GM23248 (cell line): ENCODE measurements at places on chromosomes 1 and 21. TPM values are rescaled to one million over a fixed set of nuclear protein-coding genes. Genes with fewer than 3 reads are reported as not detected.

The KIAA1614 gene
- 8.6 and 11.7 TPM in 2 replicates for total RNA-seq

The PRDM16 gene
- total RNA-seq, result not detected in 2 replicates

The MEAF6 gene
- 116 and 117 TPM in 2 replicates for total RNA-seq

The GJB5 gene
- not detected in 2 replicates for total RNA-seq

The SMPDL3B gene
- not detected in 2 replicates for total RNA-seq

The FCGR3A gene
- not detected in 2 replicates for total RNA-seq

The KCNK1 gene
- 4.0 and 6.7 TPM in 2 replicates for total RNA-seq

The ETV3L gene
- not detected in 2 replicates for total RNA-seq

The TCHHL1 gene
- total RNA-seq, result not detected in 2 replicates

The SLC30A2 gene
- total RNA-seq, result not detected in 2 replicates

The KLHDC9 gene
- 3.7 and 5.6 TPM in 2 replicates for total RNA-seq

The GJA8 gene
- total RNA-seq, result not detected in 2 replicates

The SELL gene
- total RNA-seq, result not detected in 2 replicates

The NOS1AP gene
- not detected in 2 replicates for total RNA-seq

DNA sequence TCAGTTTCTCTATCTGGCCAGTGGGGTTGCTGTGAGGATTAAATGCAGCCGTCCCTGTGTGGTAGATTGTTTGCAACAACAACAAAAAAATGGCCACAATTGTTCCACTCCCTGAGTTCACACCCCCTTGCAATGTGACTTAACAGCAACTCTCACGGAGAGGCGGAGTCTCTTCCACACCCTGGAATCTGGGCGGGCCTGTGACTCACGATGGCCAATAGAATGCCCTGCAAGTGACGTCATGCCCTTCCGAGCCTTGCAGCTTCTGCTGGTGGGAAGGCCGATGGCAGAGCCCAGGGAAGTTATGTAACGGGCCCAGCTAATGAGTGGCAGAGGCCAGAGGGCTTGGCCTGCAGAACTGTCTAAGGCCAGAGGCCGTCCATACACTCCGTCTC, 87.9 kb downstream of the RIPK4 start:
- peaks cover 9% of the 10 kb centered on the region for H3K4me1 ChIP-seq
- no peaks in the 10 kb centered on the region for H3K36me3 ChIP-seq
- H3K4me3 ChIP-seq, result no peak overlapping the region
- DNase-seq, result peak; percentile 99
- H3K27me3 ChIP-seq, result no peaks in the 10 kb centered on the region

DNA sequence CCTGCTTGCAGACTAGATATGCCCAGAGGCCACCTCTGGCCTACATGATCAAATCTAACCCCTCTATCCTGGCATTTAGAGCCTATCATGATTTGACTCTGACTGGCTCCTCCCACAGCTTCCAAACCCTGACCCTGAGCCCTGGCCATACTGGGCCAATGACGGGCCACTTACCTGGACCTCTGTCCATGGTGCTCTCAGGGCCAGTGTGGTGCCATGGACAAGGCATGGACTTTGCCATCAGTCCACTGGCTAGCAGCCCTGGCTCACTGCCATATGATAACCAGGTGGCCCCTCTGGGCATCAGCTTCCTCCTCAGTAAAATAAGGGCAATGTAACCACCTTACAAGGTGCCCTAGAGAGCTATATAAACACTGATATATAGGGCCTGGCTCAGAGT, 713.4 kb downstream of the PTPRU start:
- no peak overlapping the region for H3K27ac ChIP-seq
- H3K36me3 ChIP-seq, result no peaks in the 10 kb centered on the region

DNA sequence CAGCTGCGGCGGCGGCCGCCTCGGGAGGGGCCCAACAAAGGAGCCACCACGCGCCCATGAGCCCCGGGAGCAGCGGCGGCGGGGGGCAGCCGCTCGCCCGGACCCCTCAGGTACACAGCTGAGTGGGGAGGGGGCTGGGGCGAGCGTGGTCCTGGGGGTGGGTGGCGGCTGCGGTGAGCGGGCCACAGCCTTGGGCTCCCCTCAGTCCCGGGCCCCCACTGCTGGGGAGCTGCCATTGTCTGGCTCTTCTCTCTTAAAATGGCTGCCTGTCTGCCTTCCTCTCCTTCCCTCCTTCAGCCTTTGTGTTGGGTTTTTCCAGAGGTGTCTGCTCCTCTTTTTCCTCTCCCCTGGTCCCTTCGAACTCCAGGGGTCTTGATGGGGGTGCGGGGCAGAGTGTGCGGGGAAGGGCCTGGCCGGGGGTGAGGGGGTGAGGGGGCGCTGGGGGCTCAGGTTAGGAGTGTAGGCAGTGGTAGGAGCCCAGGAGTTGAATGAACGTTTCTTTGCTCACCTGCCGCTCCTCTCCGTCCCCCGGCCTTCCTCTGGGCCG, 1.7 kb downstream of the ARID1A start:
- H3K4me1 ChIP-seq, result peaks cover 60% of the 10 kb centered on the region
- no peaks in the 10 kb centered on the region for H3K36me3 ChIP-seq
- H3K27me3 ChIP-seq, result no peaks in the 10 kb centered on the region
- DNase-seq, result peak; percentile 39
- H3K4me3 ChIP-seq, result peak overlapping the region; percentile 83

GRCh38 chr1:244230470-244230869, 179.4 kb downstream of the ZBTB18 start:
- no peak for DNase-seq
- H3K27me3 ChIP-seq, result no peaks in the 10 kb centered on the region
- H3K4me1 ChIP-seq, result peaks cover 18% of the 10 kb centered on the region; the same call in 1 of the 2 replicates

GRCh38 chr21:43790010-43790524, 690 bp downstream of the RRP1 start:
- peaks cover 6% of the 10 kb centered on the region; the same call in 1 of the 2 replicates for H3K36me3 ChIP-seq
- peaks cover 5% of the 10 kb centered on the region; the same call in 1 of the 2 replicates for H3K4me1 ChIP-seq
- DNase-seq, result peak; percentile 54
- no peaks in the 10 kb centered on the region for H3K27me3 ChIP-seq
- peak overlapping the region; percentile 93 for H3K4me3 ChIP-seq

DNA sequence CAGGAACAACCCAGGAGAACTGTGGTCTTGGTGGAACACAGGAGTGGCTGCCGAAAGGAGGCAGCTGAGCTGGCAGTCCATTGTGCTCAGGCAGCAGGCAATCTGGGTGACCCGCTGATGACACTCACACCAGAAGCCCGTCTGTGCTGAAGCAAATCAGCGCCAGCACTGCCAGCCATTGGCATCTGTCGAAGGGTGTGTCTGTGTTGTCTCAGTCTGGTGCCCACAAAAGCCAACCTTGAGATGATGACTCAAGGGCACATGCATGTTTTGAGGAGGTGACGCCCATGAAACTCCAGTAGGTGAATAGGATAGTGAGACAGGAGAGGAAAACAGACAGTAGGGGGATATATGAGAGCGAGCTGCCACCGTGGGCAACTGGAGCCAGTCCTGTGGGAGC, 167.3 kb downstream of the KAZN start:
- H3K36me3 ChIP-seq, result no peaks in the 10 kb centered on the region
- DNase-seq, result no peak
- no peak overlapping the region for H3K27ac ChIP-seq
- H3K4me1 ChIP-seq, result no peaks in the 10 kb centered on the region
- H3K4me3 ChIP-seq, result no peak overlapping the region
- peaks cover 15% of the 10 kb centered on the region; the same call in 1 of the 2 replicates for H3K27me3 ChIP-seq

GRCh38 chr1:152185544-152186391, 26.7 kb upstream of the RPTN start:
- peak; percentile 85 for DNase-seq
- no peak overlapping the region for H3K27ac ChIP-seq
- no peaks in the 10 kb centered on the region for H3K27me3 ChIP-seq
- no peaks in the 10 kb centered on the region for H3K36me3 ChIP-seq
- peaks cover 32% of the 10 kb centered on the region for H3K4me1 ChIP-seq

GRCh38 chr1:244394826-244395765, 56.6 kb downstream of the ADSS2 start:
- H3K4me3 ChIP-seq, result no peak overlapping the region
- H3K27ac ChIP-seq, result no peak overlapping the region
- H3K4me1 ChIP-seq, result no peaks in the 10 kb centered on the region
- H3K36me3 ChIP-seq, result no peaks in the 10 kb centered on the region

- peak overlapping the region; percentile 77 for H3K4me3 ChIP-seq
- peak overlapping the region; percentile 42 for H3K27ac ChIP-seq
- H3K27me3 ChIP-seq, result no peaks in the 10 kb centered on the region
- DNase-seq, result peak; percentile 83
These were observed 706 bp downstream of the RNF19B start for GRCh38 chr1:32963746-32964460.

DNA sequence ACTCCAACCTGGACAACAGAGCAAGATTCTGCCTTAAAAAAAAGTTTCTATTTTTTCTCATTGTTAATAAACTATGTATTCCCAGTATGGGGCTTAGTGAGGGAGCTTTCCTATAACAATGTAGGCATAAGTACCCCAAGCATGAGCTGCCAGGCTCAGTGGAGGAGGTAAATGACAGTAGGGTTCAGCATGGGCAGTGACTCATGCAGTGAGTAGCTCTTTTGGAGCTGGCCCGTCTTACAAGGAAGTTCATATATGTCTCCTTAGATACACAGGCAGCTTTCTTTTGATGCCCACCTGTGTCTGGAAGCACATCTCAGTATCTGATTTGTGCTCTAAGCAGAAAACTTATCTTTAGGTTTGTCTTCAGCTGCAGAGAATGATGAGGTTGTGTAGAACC, 57.9 kb downstream of the ZNF678 start:
- peak; percentile 0 for DNase-seq
- H3K4me1 ChIP-seq, result no peaks in the 10 kb centered on the region
- H3K4me3 ChIP-seq, result no peak overlapping the region
- H3K36me3 ChIP-seq, result no peaks in the 10 kb centered on the region
- no peak overlapping the region for H3K27ac ChIP-seq

DNA sequence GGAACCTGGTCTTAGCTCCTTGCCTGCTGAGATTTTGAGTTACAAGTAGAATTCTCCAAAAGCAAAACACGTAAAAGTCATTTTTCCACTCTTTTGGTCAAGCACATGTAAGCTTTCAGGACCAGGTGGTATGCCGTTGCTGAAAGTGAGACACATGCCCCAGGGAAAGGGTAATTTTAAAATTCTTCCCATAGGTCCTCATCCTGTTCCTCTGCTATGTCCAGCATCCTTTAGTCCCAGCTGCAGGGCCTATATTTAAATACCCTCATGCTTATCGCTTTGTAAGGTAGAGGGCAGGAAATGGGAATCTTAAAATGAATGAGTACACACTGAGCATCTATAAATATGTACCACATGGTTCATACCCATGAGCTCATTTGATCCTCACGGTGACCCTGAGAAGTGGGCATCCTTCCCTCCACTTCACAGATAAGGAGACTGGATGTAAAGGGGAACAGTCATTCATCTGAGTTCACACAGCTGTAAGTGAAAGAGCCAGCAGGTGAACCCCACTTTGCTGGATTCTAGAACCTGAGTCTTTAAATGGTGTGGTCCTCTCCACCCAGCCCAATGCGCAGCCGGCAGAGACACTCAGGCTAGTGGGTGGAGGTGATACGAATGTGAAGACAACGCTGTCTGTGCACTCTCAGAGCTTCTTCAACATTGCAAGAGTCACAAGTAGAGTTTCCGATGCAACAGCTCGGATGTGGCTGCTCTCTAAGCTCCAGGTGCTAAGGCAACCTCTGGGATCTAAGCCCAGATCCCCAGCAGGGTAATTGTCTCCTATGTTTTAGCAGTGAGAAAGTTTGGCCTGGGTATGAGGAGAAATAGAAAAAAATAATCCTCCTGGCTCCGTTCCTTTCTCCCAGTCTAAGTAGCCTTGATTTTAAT, 163.5 kb downstream of the PLXNA2 start:
- H3K36me3 ChIP-seq, result peaks cover 3% of the 10 kb centered on the region; the same call in 1 of the 2 replicates
- H3K27me3 ChIP-seq, result no peaks in the 10 kb centered on the region
- H3K4me1 ChIP-seq, result no peaks in the 10 kb centered on the region
- DNase-seq, result no peak
- no peak overlapping the region for H3K4me3 ChIP-seq

GRCh38 chr1:2170211-2170610, 24.4 kb downstream of the FAAP20 start:
- no peak overlapping the region for H3K27ac ChIP-seq
- H3K4me3 ChIP-seq, result no peak overlapping the region
- peak; percentile 71 for DNase-seq
- peaks cover 5% of the 10 kb centered on the region; the same call in 1 of the 2 replicates for H3K4me1 ChIP-seq
- H3K36me3 ChIP-seq, result no peaks in the 10 kb centered on the region

GRCh38 chr21:38631676-38632075, 133.4 kb upstream of the ERG start:
- peak overlapping the region; percentile 89 for H3K27ac ChIP-seq
- DNase-seq, result peak; percentile 87
- no peaks in the 10 kb centered on the region for H3K27me3 ChIP-seq
- peaks cover 16% of the 10 kb centered on the region for H3K4me1 ChIP-seq
- H3K4me3 ChIP-seq, result peak overlapping the region; percentile 45
- H3K36me3 ChIP-seq, result no peaks in the 10 kb centered on the region

DNA sequence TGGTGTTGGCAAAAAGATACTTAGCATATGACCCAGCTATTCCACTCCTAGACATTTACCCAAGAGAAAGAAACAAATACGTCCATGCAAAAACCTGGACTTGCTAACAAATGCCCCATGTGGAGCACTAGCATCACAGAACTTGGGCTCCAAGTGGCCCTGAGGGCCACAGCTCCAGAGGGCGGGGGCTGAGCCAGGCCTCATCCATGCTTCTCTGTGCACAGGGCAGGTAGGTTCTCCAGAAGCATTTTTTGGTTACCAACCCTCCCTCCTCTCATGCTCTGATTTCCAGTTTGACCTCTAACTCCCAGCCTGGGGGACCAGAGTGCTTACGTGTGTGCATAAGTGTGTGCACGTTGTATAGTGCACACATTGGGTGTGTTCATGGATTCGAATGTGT, 2.0 kb downstream of the KRTAP12-2 start:
- H3K27me3 ChIP-seq, result peaks cover 9% of the 10 kb centered on the region; the same call in 1 of the 2 replicates
- no peaks in the 10 kb centered on the region for H3K4me1 ChIP-seq
- no peak for DNase-seq

DNA sequence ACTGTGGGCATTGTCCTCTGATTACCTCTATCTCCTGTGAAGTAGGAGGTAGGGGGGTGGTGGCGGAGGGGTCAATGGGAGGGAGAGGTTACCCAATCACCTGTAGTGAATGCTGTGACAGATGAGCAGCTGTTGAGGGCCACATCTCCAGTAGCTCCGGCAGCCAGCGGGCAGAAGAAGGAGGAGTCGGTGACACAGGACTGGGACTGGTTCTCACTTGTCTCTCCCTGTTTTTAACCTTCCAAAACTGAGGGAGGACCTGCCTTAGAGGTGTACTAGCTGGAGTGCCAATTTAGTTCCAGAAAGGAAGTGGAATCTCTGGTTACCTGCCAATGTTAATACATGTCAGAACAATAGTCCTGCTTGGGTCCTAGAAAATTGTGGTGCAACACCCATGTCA, 56.2 kb upstream of the ENAH start:
- H3K4me1 ChIP-seq, result peaks cover 22% of the 10 kb centered on the region
- no peak overlapping the region for H3K27ac ChIP-seq
- no peak overlapping the region for H3K4me3 ChIP-seq

GRCh38 chr1:67614511-67614934, 70.5 kb upstream of the GADD45A start:
- H3K4me3 ChIP-seq, result no peak overlapping the region
- peak; percentile 65 for DNase-seq
- peaks cover 20% of the 10 kb centered on the region for H3K4me1 ChIP-seq
- H3K27me3 ChIP-seq, result no peaks in the 10 kb centered on the region
- no peak overlapping the region for H3K27ac ChIP-seq

- H3K27ac ChIP-seq, result no peak overlapping the region
- no peaks in the 10 kb centered on the region for H3K36me3 ChIP-seq
- H3K4me1 ChIP-seq, result peaks cover 19% of the 10 kb centered on the region
- H3K27me3 ChIP-seq, result no peaks in the 10 kb centered on the region
- peak; percentile 47 for DNase-seq
These were observed 65.1 kb upstream of the RGL1 start for GRCh38 chr1:183739741-183740271.

- H3K36me3 ChIP-seq, result no peaks in the 10 kb centered on the region
- H3K27ac ChIP-seq, result peak overlapping the region; percentile 84
- H3K4me1 ChIP-seq, result peaks cover 17% of the 10 kb centered on the region
- H3K27me3 ChIP-seq, result no peaks in the 10 kb centered on the region
- H3K4me3 ChIP-seq, result peak overlapping the region; percentile 80
These were observed 1.3 kb upstream of the AKT3 start for GRCh38 chr1:243851257-243851756.
